Effector CD4-positive, alpha-beta T cell (primary cell): ENCODE measurements at places on chromosomes 2 and 18.

GRCh38 chr2:158635961-158636601, 159.0 kb upstream of the DAPL1 start:
- DNase-seq, result no peak

- no peak for DNase-seq
Measured at GRCh38 chr2:40360652-40361051, 91.2 kb downstream of the SLC8A1 start.

GRCh38 chr2:174771631-174772471, 7.6 kb upstream of the CHRNA1 start:
- DNase-seq, result no peak

GRCh38 chr2:44456946-44457345, 95.2 kb downstream of the CAMKMT start:
- DNase-seq, result no peak

DNA sequence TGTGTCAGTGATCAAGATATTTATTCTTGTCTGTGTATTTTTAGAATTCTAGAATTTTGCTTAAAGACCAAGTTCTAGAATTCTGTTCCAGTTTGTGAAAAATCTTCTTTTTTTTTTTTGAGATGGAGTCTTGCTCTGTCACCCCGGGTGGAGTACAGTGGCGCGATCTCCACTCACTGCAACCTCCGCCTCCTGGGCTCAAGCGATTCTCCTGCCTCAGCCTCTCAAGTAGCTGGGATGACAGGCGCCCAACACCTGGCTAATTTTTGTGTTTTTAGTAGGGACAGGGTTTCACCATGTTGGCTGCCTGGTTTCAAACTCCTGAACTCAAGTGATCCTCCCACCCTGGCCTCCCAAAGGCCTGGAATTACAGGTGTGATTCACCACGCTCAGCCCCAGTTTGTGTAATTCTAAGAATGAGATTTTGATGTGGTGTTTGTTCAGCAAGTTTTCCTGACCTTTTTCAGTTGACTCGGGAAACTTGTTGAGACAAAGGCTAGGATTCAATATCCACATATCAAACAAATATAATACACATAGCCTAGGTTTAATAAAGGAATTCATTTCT, 3.6 kb downstream of the EIF5B start:
- no peak for DNase-seq

DNA sequence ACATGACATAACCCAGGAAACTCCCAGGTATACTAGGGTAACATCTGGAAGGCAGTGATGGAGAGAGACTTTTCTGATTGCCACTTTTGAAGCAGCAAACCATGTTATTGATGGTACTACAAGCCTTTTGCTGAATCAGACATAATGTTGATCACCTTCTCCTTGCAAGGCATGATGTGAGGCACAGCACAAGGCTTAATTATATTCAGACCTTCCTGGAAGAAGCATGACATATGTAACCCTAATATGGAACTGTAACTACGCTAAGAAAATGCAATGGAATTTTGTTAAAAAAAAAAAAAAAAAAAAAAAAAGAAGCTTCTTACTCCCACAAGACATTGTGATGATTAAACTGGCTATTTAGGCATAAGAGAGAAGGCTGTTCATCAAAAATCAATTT, 145.4 kb downstream of the ALK start:
- DNase-seq, result no peak

DNA sequence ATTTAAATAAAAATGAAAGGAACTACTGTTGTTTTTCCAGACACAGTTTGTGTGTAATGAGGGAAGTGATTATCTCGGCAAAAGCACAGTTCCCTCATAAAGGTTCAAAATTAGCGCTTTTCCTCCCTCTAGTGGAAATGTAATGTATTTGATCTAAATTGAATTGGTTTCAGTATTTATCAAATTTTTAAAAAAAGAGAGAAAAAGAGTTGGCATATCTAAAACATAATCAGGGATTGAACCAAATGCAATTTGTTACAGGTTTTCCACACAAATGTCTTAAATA, 37.5 kb downstream of the CMPK2 start:
- DNase-seq, result no peak

DNA sequence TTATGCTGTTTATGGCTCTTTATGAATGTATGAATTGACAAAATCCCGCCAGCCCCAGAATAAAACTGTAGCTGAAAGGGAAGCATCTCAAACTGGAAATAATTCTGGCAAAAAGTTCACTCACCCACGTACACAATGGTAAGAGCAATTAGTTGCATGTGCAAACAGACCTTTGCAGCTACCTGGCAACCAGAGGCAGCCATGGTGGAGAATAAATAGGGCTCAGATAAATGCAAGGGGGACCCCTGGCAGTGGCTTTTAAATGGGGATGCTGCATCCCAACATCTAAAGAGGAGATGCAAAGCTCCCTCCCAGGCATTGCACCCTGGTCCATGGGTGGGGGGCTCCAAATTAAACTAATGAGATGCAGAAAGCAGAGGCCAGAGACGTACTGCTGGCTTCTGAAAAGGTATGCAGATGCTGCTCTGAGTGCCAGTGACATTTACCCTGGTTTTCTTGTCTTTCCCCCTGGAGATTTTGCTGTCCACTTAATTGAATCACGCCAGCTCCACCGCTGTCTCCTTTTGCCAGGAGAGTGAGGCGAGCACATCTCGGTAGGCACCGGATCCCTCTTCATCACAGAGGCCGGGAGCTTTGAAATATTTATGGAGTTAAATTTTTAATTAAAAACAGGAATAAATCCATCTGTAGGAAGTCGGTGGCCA, 126.6 kb upstream of the NRP2 start:
- DNase-seq, result no peak

DNA sequence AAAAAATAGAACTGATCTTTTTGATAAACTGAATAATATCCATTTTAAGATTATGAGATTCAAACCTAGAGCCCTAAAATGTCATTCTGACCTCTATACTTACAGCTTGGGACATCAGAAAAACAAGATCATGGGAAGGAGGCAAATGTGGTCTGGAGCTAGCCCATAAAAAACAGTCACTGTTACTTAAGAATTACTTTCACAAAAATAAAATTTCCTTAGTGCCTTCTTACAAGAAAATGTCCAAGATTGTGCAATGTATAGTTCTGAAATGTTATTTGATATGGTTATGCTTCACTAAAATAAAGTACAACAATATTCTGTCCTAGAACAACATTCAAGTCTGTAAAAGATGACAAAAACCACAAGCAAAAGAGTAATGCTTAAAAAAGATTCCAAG, 247.6 kb downstream of the DYM start:
- no peak for DNase-seq
